ENCODE measurements at places on chromosomes 2 and 18. TPM values are rescaled to one million over a fixed set of nuclear protein-coding genes. Genes with fewer than 3 reads are reported as not detected.

OSBPL1A gene
- 0.25 TPM for polyA plus RNA-seq

SLC19A3 gene
- not detected for polyA plus RNA-seq

TNFRSF11A gene
- 23.3 TPM for polyA plus RNA-seq

FBXO41 gene
- polyA plus RNA-seq, result 0.40 TPM

SERPINB4 gene
- not detected for polyA plus RNA-seq

FNDC4 gene
- polyA plus RNA-seq, result not detected

SGPP2 gene
- polyA plus RNA-seq, result not detected

SFT2D3 gene
- polyA plus RNA-seq, result not detected

DSG4 gene
- polyA plus RNA-seq, result not detected

ALLC gene
- polyA plus RNA-seq, result not detected

LYPD6 gene
- 0.10 TPM for polyA plus RNA-seq

SLC14A1 gene
- polyA plus RNA-seq, result 12.4 TPM

CCDC85A gene
- polyA plus RNA-seq, result not detected

PJVK gene
- polyA plus RNA-seq, result not detected

HK2 gene
- polyA plus RNA-seq, result 0.77 TPM

DLGAP1 gene
- polyA plus RNA-seq, result not detected

GBX2 gene
- not detected for polyA plus RNA-seq

MROH2A gene
- not detected for polyA plus RNA-seq

CDH19 gene
- not detected for polyA plus RNA-seq

GAL3ST2 gene
- polyA plus RNA-seq, result not detected
